NCI-H2227 treated with DMSO at 0.1 percent for 48 hours (cell line): ENCODE measurements at places on chromosomes 6 and 20.

GRCh38 chr6:30654798-30655742, 8.1 kb downstream of the C6orf136 start:
- no peak for DNase-seq

DNA sequence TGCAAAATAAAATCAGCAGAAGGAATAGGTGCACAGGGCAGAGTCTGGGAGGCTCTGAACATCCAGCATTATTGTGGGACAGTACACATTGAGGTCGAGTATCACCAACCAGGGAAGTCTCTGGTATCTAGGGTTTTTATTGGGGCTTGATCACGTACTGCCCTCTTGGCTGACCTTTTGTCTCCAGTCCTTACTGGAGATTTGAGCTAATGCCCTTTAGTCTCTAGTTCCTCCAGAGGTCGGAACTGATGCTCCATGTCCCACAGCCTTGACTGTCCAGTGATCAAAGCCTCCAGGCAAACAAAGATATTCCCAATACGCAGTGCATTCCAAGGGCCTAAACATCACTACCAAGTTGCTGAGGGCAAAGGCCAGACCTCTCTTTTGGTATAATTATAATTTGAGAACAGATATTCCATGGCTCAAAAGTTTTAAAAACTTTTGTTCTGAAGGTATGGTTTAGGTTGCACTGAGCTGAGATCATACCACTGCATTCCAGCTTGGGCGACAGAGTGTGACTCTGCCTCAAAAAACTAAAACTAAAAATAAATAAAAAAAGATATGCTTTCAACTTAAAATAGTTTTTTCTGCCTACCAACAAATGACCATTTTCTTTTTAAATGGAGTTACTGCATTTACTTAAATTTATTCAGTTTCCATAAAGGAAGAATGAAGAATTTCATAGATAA, 56.9 kb upstream of the DYNLRB1 start:
- no peak for DNase-seq

DNA sequence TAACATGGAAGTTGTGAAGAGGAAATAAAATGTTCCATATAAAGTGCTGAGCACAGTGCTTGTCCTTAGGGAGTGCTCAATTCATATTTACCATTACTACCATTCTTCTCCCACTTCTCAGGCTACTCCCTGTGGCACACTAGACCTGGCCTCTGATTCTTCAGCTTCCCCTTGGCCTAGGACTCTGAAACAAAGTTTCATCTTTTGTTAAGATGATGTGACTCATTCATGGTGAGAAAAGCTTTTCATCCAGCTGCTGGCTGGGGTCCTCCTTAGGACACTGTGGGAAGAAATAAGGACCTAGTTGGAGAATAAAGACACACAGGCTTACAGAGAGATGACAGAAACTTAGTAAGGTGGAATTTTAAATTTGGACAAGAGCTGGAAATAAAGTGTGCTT, 314.8 kb downstream of the CDC5L start:
- DNase-seq: no peak

GRCh38 chr6:76220805-76221204, 148.3 kb upstream of the IMPG1 start:
- no peak for DNase-seq

DNA sequence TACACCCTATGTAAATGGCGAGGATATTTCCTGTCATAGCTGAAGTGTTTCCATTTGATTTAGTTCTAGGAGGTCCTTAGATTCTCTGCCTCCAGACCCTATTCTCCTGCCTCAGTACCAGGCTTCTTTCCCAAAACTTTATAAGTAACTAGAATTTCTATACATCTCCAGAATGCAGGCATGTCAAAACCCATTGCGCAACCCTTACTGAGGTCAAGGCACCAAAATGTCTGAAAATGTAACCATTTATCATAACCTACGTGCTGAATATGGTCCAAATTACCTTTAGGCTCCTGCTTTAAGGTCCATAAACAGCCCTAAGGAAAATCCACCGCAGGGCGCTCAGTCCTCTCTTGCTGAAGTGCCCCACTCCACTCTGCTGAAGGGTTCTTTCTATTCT, 37.5 kb upstream of the MC3R start:
- no peak for DNase-seq

GRCh38 chr20:61659246-61659993, 406.3 kb downstream of the TAF4 start:
- DNase-seq: peak; percentile 75

DNA sequence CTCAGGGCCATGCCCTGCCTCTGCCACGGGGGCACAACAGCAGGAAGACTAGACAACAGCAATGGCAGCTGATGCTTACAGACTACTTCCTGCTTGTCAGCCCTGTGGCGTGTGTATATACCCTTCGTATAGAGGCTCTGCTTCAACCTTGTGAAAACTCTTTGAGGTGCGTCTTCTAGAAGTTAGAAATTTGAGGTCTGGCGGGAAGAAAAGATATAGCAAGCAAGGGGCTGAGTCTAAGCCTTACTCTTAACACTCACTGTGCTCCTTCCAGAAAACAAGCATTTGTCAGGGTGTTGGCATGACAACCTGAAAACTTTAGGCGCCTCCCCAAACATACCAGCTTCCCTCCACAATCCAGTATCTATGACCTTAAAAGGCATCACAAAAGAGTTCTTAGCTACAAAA, 33.3 kb downstream of the JPH2 start:
- DNase-seq: no peak

DNA sequence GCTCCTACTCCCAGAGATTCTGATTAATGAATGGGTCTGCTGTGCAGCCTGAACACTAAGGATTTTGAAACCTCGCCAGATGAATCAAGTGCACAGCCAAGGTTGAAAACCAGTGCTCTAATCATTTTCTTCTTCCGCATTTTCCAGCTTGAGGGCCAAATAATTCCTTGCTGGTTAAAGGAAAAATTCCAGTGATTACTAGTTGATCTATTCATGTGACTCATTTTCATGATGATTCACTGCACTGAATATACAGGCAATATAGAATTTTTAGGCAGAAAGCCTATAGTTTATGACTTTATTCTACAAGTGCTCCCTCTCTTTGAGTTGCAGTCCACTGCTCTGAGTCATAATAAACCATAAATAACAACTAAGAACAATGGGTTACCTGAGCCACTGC, 80.6 kb upstream of the PROKR2 start:
- no peak for DNase-seq

GRCh38 chr6:89117211-89118108, at the start of gene SRSF12:
SRSF12 (minus strand) TSS chr6:89118071; CDS start chr6:89117887, 184 bp downstream.
- peak; percentile 12 for DNase-seq

DNA sequence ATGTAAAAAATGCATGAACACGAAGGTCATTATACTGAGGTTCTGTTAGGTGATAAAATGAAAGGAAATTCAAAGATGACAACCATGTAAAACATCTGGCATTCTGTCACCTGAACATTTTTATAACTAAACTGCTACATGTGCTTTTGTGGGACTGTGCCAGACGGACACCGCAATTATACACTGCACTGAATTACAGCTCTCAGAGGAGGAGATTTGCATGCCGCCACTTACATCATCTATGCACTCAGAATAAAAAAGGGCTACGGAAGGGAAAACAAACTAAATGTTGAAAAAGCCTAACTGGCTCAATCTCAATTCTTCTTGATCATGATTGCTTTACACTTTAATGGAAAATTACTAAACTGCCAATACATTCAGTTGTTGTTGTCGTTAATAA, 614.0 kb upstream of the EYS start:
- DNase-seq: no peak

GRCh38 chr6:33273924-33274902, 2.3 kb downstream of the RPS18 start:
- no peak for DNase-seq
